ENCODE measurements at places on chromosomes 6 and 20. TPM values are rescaled to one million over a fixed set of nuclear protein-coding genes. Genes with fewer than 3 reads are reported as not detected.

JARID2 gene
- total RNA-seq = 18.2 TPM

MEI4 gene
- total RNA-seq = 0.31 TPM

KIF6 gene
- 2.4 TPM for total RNA-seq

SLC22A3 gene
- 41.6 TPM for total RNA-seq

PRR18 gene
- 0.10 TPM for total RNA-seq

NR2E1 gene
- total RNA-seq = not detected

BPIFB2 gene
- 54.9 TPM for total RNA-seq

LRFN2 gene
- total RNA-seq = 0.72 TPM

LHFPL5 gene
- not detected for total RNA-seq

ZSCAN12 gene
- 11.8 TPM for total RNA-seq

COL19A1 gene
- 26.4 TPM for total RNA-seq

CST4 gene
- not detected for total RNA-seq

All from tongue (tissue), 3 donors.